Stimulated activated CD8-positive, alpha-beta memory T cell treated with anti-CD3 and anti-CD28 coated beads, Interleukin-4, amount 100 ng/mL, for 1 hour (primary cell): ENCODE measurements at places on chromosomes 13 and 19.

- DNase-seq, result no peak
These were observed 5.5 kb downstream of the WDFY2 start for GRCh38 chr13:51589793-51590192.

DNA sequence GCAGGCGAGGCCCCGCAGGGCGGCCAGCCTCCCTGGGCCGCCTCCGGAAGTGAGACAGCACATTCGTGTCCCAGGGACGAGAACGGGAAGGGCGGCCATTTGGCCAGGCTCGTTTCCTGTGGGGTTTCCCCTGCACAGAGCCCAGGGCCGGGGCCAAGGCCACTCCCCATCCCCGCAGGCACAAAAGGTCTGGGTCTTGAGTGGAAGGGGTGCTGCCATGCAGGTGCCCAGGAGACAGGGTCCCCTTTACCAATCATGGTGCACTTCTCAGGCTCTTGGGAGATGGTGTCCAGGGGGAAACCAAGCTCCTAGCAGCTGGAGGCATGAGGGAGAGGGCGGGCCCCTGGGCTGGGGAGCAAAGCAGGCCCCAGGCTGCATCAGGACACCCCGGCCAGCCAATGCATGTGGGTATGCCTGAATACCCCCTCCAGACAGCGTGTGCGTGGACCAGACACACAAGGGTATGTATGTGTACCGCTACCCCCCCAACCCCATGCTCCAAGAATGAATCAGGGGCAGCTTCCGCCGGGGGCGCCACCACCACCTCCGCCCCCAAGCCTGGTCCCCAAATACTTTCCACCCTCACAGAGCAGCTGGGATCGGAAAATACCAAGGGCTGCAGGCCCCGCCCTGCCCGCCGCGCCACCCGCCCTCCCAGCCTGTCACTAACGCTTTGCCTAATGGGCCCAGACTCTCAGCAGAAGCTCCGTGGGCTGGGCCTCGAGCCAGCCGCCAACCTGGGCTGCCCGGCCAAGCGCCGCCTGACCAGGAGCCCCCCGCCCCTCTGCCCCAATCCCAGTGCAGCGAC lies 37.6 kb upstream of the NANOS3 start:
- no peak for DNase-seq

DNA sequence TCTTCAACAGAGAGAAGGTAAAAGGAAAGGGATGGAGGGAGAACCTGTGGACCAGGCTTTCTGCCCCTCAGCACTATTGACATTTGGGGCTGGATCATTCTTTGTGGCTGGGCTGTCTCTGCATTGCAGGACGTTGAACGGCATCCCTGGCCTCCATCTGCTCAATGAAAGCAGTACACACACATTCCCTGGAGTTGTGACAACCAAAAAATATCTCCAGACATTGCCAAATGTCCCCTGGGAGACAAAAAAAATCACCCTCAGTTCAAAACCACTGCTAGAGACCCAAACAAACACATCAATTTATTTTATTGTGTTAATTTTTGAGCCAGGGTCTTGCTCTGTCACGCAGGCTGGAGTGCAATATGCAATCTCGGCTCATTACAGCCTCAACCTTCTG lies 43.3 kb downstream of the INSR start:
- DNase-seq, result no peak

- DNase-seq, result no peak
These were observed 76.1 kb downstream of the KL start for GRCh38 chr13:33092073-33092987.

GRCh38 chr19:1258707-1259205 lies 10.4 kb downstream of the MIDN start:
- no peak for DNase-seq

GRCh38 chr19:23779645-23780044 lies 21.0 kb upstream of the ZNF681 start:
- no peak for DNase-seq

GRCh38 chr13:72953391-72953965 lies 105.3 kb upstream of the KLF5 start:
- no peak for DNase-seq

DNA sequence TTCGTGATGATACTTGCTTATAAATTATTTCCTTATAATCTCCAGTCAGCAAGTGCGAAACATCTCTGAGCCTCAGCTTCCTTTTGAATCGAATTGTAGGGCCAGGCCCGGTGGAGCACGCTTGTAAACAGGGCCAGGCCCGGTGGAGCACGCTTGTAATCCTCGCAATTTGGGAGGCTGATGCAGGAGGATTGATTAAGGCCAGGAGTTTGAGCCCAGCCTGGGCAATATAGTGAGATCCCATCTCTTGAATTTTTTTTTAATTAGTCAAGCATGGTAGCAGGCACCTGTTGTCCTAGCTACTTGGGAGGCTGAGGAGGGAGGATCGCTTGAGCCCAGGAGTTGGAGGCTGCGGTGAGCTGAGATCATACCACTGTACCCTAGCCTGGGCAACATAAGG lies 116.2 kb upstream of the MCF2L start:
- DNase-seq, result no peak

GRCh38 chr13:33487575-33488243 lies 202.2 kb upstream of the STARD13 start:
- DNase-seq, result no peak

DNA sequence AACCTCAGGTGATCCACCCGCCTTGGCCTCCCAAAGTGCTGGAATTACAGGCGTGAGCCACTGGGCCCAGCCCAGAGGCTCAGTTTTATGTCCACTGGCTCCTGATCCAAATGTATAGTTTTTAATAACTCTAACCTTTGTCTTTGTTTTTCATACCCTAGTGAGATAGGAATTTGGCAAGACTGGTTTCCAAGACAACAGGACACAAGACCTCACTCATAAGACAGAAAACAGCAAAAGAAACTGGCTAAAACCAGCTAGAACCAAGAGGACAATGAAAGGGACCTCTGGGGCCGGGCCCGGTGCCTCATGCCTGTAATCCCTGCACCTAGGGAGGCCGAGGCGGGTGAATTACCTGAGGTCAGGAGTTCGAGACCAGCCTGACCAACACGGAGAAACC lies 27.6 kb downstream of the CPT1C start:
- no peak for DNase-seq

- no peak for DNase-seq
These were observed 12.8 kb upstream of the SELENOW start for GRCh38 chr19:47765523-47766358.

GRCh38 chr13:110017379-110017778 lies 231.0 kb upstream of the IRS2 start:
- no peak for DNase-seq

- DNase-seq, result no peak
These were observed 77.4 kb upstream of the ABCC4 start for GRCh38 chr13:95378603-95379002.

DNA sequence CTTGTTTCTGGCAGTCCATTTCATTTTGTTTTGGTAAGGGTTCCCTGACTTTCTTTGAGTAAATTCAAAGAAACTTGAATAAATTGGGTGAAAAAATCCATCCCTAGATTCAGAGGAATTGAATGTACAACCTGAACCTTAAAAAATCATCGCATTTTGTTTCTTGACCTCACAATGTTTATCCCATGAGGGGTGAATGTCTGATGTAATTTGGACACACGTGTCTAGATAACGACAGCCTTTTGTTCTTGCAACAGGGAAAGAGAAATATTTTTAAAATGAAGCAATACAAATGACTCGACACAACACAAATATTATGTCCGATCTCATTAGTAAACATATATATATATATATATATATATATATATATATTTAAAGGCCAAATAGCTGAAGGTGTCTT lies 453.2 kb upstream of the ATXN8OS start:
- no peak for DNase-seq

- DNase-seq, result no peak
These were observed 36.2 kb downstream of the RFX2 start for GRCh38 chr19:6073858-6074708.

DNA sequence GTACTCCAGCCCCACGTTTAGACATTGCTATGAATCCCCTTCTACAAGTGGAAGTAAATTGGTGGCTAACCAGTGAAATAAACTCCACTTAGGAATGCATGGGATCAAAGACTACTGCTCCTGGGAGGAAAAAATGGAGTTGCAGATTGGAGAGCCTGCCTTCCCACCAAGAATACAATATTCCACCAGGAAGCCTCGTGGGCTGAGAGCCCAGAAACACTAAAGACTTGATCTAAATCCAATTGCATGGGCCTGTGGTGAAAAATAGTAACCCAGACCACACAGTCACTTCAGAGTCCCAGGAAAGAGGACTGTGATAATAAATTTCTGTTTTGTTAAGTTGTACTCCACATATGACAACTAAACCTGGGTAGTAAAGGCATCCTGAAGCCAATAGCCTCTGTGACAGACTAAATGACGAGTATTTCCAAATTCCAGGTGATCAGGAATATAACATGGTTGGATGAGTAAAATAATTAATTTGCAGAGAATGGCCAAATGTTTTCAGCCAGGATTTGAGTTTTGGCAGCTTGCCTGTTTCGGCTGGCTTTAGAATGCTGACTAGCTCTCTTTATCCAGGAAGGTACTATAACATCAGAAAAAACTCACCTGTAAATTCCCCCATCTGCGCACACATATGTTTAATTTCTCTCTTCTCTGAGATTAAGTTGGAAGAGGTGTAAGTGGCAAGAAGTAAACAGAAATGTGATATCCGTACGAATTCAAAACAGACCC lies 480.3 kb downstream of the LIG4 start:
- no peak for DNase-seq

DNA sequence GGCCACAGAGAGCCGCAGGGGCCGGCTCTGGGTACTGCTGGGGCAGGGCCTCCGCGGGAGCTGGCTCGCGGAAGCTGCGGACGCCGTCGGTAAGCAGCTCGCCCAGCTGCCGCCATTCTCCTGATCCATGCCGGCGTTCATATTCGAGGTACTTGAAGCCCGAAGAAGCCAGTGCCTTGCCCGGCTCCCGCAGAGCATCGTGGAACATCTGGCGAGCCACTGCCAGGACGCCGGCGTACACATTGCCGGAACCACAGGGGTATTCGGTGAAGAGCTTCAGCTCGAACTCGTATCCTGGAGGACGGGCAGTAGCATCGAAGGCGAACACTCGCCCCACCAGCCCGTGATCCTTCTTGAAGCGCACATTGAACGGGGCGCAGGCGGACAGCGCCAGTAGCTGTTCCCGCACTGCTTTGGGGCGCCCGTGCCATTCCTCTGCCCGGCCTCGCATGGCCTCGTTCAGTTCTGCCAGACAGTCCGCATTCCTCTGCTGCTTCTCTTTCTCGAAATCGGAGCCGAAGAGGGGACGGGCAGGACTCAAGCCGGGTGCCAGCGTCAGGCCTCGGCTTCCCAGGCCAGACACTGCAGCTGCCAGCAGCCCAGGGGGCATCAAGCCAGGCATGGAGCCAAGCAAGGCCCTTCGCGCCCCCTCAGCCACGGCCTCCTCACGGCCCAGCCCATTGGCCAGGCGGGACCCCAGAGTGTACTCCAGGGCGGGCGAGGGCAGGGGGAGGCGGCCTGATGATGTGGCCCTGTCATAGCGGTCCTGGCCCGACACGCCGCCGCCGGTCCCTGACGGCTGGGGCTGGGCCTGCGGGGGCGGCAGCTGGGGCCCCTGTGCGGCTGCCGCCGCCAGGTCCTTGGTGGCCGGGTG lies 1.0 kb downstream of the IRF2BP1 start:
- DNase-seq, result no peak

DNA sequence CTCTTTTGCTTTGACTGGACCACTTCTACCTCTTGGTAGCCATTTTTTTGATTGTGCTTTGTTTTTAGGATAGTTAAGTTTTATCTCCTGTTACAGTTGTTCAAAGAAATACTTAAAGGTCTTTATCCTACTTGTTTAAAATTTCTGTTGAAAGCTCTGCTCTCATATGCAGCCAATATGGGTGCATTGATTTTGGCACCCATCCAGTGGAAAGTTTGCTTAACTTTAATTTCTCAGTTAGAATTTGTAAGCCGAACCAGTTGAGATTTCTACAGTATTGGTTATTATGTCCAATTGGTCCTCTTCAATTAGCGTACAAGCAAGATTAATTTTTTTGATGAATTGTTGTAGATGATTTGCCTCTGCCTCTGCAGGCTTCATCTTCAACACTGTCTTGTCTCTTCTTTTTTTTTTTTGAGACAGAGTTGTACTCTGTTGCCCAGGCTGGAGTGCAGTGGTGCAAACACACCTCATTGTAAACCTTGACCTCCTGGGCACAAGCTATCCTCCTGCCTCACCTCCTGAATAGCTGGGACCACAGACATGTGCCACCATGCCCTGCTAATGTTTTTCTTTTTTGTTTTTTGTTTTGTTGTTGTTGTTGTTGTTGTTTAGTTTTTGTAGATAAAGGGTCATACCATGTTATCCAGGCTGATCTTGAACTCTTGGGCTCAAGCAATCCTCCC lies 65.3 kb downstream of the MAB21L1 start:
- no peak for DNase-seq

DNA sequence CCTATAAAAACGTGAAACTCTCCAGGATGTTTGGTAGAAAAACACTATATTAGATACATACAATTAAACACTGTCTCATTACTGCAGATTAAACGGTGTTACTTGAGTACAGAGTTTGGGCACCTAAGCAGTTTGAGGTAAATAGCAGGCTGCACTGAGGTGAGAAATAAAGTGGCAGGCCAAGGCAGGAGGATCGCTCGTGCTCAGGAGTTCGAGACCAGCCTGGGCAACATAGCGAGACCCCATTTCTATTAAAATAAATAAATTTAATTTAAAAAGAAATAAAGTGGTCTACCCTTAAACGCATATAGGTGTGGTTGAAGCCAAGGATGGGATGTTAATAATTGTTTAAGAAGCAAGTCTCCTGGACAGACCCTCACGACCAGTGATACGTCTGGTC lies 1.2 kb downstream of the PSPC1 start:
- DNase-seq, result no peak

DNA sequence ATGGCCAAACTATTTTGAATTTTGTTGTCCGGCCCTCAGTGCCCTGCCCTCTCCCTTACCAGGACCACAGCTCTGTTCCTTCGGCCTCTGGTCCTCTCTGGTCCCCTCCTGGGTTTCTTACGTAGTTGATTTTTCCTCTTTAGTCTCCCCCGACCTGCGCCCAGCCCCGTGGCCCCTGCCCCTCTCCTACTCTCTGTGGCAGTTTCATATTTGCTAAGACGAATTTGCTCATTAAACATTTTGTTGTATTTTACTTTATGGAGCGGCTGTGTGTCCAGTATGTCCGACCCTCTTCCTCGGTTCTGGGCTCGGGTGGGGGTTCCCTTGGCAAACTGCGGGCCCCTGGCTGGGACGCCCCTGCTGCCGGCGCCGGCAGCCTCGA lies 576 bp upstream of the EPN1 start:
- DNase-seq, result no peak

- no peak for DNase-seq
These were observed 12.7 kb downstream of the LSM14A start for GRCh38 chr19:34184880-34185491.

DNA sequence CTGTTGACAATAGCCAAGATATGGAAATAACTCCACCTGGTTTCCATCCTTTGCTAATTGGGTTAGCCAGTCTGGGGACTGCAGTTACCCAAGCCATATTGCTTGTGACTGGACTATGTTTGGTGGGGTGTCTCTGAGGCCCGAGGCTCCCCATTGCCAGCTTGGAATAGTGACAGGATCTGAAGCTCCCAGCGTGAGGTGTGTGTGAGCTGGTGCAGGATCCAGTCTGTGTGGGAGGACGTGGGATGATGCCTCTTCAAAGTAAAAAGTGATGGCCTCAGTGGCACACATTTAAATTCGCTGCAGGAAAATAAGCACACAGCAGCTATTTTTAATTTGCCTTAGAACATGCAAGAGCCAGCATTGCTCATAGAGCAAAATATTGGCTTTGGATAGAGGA lies 75.0 kb downstream of the TEX26 start:
- DNase-seq, result no peak

GRCh38 chr13:59112221-59112718 lies 1051.5 kb downstream of the DIAPH3 start:
- no peak for DNase-seq
